ENCODE measurements at places on chromosomes 5 and 9.

DNA sequence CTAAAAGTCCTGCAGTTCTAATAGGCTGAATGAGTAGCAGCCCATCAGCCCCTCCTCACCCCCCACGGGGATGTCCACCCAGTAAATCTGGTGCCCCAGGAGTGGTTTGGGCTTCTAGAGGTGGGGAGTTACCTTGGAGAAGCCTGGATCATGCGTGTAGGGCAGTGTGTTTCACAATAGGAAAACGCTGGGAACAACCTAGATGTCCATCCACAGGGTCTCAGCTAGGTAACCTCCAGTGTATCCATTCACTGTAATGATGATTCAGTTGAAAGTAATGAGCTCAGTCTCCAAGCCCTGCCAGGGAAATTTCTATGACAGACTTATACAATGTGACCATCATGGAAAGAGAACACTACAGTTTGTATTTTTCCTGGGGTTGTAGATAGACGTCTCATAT, 51.8 kb downstream of the NDST1 start:
- no peak for DNase-seq

- no peak for DNase-seq
Measured at GRCh38 chr5:43523662-43524072, 8.7 kb upstream of the C5orf34 start.

- DNase-seq: no peak
Measured at GRCh38 chr5:53507013-53507412, 26.6 kb downstream of the FST start.

DNA sequence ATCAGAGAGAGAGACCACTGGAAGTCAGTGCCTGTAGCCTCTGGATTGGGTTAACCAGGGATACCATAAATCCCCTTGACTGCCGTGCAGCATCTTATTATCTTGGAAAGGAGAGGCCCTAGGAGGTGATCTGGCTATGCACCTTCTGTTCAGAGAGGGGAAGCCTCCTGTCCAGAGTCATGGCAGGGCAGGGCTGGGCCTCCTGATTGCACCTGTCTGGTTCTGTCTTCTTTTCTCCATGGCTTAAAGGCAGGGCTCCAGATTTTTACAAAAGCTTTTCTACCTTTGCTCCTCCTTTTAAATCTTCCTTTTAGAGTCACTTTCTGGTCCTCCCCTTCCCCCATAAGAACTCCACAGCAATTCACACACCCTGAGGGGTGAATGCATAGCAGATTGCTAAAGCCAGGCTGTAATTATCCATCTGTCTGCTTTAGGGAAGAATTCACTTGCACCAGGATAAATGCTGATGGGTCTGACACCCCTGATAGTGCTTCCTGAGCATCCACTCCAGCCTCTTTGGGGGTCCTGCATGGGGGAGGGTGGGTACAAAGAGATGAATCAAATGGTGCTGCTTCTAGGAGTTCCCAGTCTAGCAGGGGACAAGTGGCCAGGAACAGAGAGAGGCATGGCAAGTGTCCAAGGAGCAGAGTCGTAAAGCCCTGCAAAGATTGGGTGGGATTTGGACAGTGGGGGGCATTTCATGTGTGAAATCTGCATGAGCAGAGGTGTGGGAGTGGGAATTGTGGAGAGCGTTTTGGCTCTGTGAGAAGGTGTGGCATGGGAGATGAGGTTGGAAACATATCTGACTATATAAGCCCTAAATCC, 141.3 kb upstream of the ALDH1B1 start:
- DNase-seq: no peak

GRCh38 chr5:149130121-149130914, 11.0 kb upstream of the ABLIM3 start:
- no peak for DNase-seq
